ENCODE measurements at places on chromosomes 13 and 19.

- no peak for DNase-seq
These were observed 25.7 kb upstream of the IGFL4 start for GRCh38 chr19:46066471-46066870.

GRCh38 chr13:110937511-110938285, 22.8 kb upstream of the ANKRD10 start:
- no peak for DNase-seq

GRCh38 chr19:57363688-57364181, 384 bp downstream of the TRAPPC2B start:
- no peak for DNase-seq

DNA sequence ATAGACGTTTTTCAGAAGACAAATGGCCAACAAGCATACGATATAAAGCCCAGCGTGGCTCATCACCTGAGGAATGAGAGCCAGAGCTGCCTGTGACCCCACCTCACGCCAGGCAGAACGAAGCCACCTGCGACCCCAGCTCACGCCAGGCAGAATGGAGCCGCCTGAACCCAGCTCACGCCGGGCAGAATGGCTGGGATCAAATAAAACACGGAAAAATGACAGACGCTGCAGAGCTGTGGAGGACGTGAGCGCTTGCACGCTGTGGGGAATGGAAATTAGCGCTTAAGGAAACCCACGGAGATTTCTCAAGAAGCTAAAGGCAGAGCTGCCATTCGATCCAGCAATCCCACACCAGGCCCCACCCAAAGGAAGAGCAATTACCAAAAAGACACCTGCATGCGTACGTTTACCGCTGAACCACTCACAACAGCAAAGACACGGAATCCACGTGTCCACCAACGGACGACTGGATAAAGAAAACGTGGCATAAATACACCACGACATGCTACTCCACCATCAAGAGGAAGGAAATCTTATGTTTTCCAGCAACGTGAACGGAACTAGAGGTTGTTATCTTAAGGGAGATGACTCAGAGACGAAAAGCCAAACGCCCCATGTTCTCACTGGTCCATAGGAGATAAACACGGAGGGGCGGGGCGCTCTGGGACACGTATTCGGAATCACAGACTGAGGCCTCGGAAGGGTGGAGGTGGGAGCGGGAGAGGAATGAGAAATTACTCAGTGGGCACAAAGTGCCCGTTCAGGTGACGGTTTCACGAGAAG, 30.7 kb upstream of the C13orf46 start:
- DNase-seq, result no peak

DNA sequence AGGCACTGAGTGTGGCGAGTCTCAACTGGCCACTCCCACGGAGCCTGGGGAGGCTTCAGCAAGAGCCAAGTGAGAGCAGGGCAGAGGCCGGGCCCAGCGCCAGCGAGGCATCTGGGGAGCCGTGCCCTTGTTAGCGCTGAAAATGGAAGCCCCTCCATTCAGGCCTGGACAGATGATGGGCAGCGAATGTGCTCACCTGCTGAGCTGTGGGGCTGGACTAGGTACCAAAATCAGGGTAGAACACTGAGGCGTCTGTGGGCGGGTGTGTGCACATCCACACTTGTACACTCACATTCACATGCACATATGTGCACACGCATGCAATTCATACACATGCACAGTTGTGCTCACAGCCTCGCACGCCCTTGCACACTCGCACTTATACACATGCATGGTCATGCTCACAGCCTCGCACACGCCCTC, 20.7 kb downstream of the NAXD start:
- DNase-seq, result no peak

DNA sequence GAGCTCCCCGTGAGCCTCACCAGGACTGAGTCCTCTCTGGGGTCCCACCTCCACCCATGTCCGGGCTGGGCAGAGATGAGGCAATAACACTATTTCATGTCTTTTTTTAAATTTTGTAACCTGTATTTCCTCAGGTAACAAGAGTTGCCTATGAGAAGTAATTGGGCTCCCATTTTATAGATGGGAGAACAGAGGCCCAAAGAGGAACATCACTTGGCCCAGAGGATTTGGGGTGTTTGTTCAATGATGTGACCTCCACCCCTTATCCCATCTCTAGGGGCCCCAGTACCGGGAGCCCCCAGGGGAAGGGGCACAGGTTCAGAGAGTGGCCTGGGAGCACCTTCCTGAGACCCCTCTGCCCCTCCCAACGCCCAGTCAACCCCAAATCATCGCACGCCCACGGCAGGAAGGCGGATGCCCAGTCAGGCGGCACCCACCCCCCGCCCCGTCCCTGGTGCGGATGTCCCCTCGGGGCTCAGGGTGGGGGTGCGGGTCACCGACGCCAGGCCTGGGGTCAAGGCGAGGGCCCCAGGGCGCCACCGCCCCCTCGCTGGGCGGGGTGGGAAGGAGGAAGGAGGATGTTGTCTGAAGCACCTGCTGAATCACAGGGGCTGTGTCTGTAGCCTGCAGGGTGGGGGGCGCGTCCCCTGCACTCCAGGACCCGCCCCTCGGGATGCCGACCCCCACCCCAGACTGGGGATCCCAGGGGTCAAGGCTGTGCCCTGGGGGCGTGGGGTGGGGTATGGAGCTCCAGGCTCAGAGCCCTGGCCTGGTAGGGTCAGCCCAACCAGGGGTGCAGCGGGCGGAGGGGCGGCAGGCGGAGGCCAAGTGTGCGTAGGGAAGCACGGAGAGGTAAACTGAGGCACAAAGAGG, 9.0 kb upstream of the CIRBP start:
- DNase-seq, result no peak

GRCh38 chr13:80265348-80265747, 75.6 kb downstream of the SPRY2 start:
- DNase-seq, result no peak

- DNase-seq, result no peak
These were observed 225.7 kb downstream of the LMO7 start for GRCh38 chr13:75861786-75862185.

DNA sequence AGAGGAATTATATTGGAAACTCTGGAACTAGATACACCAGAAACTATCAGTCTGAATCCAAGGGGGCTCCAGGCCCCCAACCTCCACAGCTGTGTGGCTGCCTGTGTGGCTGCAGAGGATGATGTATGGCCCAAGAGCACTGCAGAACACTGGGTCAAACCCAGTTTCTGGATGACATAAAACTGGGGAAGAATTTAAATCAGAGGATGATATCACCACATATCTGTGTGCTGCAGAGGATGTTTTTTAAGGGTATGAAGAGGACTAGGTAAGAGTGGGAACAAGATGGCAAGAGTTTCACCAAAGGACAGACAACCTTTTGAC, 226.4 kb downstream of the SUCLA2 start:
- no peak for DNase-seq

DNA sequence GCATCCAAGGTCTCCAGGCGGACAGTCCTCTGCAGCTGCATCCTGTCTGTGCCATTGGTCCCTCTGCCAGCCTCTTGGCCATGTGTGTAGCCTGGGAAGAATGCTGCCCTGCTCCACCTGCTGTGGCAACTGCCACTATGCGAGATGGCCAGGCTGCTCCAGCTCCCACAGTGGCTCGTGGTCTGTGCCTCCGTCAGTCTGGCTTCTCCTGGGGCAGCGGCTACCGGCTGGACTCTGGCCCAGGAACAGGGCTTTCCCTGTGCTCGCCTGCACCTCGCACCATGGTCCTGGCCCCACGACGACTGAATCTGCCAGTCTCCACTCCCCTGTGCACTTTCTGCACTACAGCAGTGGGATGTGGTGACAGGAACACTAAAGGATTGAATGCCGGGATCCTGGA, 26.7 kb upstream of the FFAR2 start:
- DNase-seq, result no peak

- no peak for DNase-seq
These were observed 20.3 kb upstream of the TPTE2 start for GRCh38 chr13:19581675-19582074.

GRCh38 chr19:41911889-41912731, 16.1 kb downstream of the ERFL start:
- no peak for DNase-seq

DNA sequence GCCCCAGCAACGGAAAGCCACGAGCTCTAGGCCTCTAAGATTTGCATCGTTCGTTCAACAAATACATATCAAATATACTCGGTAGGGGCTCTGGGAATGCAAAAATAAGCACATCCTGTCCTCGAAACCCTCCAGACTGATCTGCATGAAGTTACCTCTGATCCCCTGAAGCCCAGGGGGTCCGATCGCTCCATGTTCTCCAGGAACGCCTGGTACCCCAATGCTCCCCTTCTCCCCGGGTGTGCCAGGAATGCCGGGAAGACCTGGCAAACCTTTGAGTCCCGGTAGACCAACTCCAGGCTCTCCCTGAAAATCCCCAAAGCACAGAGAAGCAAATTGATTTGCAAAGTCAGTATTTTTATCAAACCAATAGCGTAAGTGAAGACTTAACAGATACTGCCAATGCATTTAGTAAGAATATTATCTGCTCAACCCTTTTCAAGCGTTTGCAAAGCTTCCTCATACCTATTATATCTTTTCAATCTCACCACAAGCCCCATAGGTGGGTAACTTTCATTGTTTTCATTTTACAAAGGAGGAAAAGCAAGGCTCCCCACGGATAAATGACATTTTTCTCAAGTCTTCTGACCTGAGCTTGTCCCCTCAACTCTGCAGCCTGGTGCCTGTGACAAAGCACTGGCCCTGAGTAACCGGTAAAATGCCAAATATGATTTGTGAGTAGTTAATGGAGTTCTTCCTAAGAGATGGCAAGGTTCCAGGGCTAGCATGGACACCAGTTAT, 127.7 kb downstream of the COL4A1 start:
- no peak for DNase-seq

- no peak for DNase-seq
These were observed 143.4 kb downstream of the DLEU7 start for GRCh38 chr13:50699874-50700663.

GRCh38 chr13:110522721-110523120, 38.8 kb downstream of the RAB20 start:
- no peak for DNase-seq

DNA sequence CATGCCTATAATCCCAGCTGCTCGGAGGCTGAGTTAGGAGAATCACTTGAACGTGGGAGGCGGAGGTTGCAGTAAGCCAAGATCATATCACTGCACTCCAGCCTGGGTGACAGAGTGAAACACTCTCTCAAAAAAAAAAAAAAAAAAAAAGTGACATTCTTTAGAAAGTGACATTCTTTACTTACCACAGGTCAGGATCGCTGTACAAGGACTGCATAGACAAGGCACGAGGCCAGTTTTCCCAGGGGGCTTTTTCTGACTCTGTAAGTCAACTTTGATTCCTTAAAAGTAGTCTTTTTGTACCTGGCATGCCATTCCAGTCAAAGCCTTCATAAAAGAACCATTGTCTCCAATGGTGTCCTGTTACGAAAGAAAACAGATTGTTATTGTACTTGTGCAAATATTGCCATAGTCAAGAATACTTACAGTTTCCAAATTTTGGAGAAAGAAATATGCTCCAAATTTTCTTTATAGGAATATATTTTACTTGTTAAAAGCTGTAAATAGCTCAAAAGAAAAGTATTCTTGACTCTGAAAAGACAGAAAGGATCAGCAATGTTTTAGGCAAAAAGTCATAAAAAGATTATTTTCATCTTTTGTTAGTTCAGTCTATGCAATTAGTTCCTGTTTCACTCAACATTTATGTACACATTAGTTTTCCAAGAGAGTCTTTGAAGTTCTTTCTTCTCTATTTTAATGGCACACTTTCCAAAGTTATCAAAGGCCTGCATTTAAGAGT, 39.3 kb downstream of the CEACAM1 start:
- DNase-seq, result no peak

DNA sequence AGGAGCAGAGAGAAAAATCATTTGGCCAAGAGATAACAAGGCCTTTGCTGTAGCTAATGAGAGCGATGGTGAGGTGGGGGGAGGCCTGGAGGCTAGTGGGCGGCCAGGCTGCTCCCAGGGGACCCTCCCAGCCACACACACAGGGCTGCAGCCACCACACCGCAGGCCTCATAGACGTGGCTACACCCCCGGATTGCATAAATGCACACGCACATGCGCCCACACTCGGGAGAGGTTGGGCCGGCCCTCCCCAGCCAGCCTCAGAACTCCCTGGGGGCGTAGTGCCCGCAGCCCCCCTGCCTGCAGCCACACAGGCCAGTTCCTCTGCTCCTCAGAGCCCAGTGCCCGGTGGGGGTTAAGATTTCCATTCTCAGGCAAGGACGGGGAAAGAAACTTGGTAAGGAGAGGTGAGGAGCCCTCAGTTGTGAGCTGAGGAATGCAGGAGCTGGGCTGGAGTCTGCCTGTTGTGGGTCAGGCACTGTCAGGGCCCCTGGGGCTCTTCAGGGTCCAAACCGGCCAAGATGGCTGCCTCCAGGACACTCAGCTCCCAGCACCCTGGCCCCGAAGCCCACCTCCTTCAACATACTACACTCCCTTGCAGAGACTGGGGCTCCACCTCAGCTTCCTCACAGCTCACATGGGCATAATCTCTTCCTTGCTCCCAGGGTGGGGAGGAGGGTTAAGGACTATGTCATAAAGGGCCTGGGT, 8.0 kb downstream of the PTH2 start:
- DNase-seq, result no peak

DNA sequence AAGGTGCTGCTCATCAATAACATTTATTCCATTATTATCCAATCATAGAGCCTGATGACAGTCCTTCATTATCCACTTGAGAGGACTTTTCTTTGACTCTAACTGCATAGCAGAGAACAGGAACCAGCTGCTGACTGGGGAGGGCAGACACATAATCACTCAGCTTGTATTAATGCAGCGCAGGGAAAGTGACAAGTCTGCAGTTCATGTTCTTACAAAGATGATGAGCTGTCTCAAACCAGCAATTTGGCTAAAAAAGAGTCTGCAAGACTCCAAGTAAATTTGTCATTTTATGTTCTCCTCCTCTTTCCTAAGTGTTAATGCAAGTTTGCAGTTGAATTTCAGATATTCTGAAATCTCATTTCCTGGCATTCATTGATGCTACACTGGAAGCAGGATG, 40.0 kb upstream of the CBY2 start:
- no peak for DNase-seq

- DNase-seq, result no peak
These were observed 3.4 kb downstream of the ITGBL1 start for GRCh38 chr13:101455863-101456262.

DNA sequence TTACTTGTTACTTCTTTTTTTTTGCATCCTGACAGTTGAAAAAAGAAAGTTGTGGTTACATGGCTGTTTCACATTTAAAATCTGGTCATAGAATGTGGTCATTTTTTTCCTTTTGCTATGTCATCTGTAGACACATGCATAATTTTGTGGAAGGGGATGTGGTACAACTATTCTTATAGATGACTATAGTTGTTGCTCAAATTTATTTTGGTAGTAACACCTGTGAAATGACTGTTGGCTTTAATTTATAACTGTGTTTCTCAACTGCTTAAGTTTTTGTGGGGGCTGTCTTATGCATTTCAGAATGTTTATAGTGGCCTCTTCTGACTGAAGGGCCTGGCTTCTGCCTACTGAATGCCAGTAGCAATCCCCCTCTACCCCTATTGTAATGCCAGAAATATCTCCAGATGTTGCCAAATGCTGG, 130.5 kb downstream of the PAN3 start:
- no peak for DNase-seq

All from NCI-H1417 treated with DMSO at 0.1 percent for 48 hours (cell line).